Islet precursor cell (in vitro differentiated cells): ENCODE measurements at places on chromosomes 6 and 20.

DNA sequence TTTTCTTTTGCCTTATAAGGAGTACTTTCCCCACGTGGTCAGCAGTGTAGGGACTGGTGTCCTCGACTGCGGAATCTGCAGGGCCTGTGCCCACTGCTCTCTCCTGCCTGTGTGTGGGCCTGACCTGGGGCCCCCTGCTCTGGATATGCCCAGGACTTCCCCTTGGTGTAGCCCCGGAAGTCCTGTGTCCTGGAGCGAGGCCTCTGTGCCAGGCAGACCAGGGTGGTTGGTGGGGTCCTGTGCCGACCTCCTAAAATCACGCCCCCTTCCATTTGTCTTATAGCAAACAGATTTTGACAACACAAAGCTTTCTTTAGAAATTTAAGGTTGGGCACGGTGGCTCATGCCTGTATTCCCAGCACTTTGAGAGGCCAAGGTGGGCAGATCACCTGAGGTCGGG lies 64.2 kb downstream of the DLL1 start:
- no peak for DNase-seq

DNA sequence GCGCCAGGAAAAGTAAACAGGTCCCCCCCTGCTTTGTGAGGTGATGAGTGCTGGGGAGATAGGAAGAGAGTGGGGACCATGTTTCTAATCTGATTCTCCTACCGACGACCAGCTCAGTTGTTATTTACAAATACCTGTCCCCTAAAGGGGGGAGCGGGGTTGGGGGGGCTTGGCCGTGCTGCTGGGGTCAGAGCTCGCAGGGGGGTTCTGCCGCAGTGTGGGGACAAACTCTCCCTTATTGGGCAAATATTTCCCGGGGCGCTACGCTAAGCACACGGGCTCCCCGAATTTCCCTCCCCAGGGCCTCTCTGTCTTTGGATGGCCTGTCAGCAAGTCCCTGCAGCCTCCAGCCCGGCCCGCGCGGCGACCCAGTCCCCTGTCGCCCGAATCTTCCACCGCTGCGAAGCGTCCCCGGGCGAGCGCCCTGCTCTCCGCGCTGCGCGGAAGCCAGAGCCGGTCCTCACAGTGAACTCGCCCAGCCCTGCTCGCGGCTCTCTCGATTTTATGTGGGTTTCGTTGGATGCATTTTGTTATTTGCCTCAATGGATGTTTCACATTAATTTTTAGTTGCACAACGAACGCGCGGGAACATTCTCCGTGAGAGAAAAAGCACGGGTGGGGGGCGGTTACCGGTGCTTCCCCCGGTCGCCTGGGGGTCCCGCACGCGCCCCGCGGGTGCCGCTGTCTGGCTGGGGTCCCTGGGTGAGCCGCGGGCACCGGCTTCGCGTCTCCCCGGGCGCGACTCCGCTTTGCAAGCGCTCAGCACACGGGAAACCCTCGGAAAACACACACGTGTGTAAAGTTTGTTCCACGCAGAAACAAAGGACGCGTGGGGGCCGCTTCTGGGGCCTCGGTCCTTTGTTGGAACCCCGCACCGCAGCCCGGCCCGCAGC lies 1.5 kb upstream of the STX16 start:
- DNase-seq, result no peak

- DNase-seq, result no peak
Observed at GRCh38 chr6:167020206-167020605, 21.0 kb downstream of the CEP43 start.

- no peak for DNase-seq
Observed at GRCh38 chr20:6418732-6419131, 295.9 kb upstream of the FERMT1 start.

DNA sequence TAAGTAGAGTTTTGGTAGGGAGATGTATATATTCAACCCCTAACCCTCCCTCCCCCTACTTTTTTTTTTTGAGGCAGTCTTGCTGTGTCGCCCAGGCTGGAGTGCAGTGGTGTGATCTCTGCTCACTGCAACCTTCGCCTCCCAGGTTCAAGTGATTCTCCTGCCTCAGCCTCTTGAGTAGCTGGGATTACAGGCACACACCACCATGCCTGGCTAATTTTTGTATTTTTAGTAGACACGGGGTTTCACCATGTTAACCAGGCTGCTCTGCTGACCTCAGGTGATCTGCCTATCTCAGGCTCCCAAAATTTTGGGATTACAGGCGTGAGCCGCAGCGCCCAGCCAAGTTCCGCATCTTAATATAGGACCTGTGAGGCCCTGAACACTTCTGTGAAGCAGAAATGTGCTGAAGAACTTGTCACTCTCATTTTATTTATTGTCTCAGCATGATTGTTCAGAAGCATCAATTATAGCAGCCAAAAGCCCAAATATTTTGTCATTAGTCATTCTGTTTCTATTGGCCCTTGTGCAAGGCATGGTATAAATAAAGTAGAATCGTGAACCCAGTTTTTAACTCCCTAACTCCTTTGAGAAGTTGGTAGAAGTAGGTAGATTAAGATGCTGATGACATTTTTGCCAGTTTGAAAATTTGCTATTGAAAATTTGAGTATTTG lies 19.4 kb downstream of the DSTN start:
- no peak for DNase-seq

GRCh38 chr20:57208198-57208597 lies 58.2 kb downstream of the BMP7 start:
- no peak for DNase-seq

DNA sequence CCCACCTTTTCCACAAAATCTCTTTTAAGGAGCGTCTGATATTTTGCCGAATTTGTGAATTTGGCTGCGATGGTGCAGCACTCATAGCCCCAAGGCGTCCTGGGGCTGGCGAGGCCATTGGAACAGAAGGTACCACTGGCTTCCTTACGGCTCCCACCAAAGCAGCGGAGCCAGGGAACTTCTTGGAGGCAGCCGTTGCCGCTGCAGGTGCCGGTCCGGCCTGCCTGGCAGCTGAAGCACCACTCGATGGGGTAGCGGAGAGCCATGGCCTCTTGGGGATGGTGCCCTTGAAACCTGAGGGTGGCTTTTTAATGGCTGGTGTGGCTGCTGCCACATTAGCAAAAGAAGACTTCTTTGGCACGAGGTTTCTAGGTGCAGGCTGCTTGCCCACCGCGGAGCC lies 29.8 kb downstream of the DIDO1 start:
- no peak for DNase-seq

- DNase-seq, result no peak
Observed at GRCh38 chr6:88220493-88220892, 54.3 kb upstream of the CNR1 start.

DNA sequence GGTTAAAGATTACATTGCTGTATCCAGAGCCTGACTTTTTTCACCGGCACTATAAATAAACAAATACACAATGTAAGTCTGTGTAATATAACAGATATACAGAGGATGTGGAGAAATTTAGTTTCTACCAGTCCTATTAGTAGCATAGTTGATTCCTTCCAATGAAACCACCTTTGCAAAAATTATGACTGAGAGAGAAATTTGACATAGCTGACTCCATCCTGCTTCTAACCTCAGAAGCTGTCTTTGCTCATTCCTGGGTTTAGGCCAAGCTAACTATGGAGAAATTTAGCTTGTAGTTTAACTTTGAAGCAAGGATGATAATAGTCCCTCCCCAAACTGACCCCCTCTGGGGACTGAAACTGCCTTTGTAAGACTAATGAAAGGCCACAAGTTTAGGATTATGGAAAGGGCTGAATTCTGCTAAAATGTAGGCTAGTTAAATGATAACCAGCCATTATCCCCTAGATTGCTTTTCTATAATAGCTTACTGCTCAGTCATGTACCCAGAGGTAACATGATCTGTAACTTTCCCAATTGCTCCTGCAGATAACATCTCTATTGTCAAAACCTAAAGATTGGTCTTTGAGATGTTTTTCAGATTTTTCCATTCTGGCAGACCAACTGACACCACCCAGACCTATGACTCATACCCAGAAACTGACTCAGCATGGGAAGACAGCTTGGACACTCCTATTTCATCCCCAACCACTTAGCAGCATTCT lies 172.8 kb upstream of the ARG1 start:
- DNase-seq, result peak; percentile 88

DNA sequence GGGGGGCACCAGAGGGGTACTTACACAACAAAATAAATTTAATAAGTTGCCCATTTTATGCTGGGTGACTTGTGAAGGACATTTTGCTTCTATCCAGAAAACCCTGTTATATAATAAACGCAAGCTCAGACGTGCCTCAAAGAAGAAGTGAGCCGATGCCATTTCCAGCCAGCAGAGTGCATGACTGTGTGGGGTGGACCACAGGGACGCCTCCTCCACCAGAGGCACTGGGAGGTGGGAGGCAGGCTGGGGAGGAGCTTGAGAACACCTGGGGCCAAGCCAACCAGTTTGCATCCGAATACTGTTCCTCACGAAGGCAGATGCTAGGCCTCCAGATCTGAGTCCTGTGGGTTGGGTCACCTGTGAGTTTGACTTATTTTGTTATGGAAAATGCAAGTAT lies 363.8 kb downstream of the RNGTT start:
- no peak for DNase-seq

DNA sequence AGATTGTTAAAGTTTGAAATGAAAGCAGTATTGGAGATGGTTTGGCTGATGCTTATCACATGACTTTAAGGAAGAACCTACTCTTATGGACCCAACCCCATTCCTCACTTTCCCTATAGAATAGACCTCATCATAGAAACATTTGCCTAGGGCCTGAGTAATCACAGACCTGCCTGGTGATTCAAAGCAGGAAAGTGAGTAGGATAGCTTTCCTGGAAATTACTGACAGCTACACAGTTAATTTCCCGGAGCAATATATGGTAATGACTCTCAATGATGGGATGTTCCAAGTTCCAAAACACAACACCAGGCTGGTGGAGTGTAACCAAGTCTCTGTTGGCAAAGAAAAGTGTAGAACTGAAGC lies 233.8 kb downstream of the SIM1 start:
- peak; percentile 66 for DNase-seq
